ENCODE measurements at places on chromosomes 13 and 19.

DNA sequence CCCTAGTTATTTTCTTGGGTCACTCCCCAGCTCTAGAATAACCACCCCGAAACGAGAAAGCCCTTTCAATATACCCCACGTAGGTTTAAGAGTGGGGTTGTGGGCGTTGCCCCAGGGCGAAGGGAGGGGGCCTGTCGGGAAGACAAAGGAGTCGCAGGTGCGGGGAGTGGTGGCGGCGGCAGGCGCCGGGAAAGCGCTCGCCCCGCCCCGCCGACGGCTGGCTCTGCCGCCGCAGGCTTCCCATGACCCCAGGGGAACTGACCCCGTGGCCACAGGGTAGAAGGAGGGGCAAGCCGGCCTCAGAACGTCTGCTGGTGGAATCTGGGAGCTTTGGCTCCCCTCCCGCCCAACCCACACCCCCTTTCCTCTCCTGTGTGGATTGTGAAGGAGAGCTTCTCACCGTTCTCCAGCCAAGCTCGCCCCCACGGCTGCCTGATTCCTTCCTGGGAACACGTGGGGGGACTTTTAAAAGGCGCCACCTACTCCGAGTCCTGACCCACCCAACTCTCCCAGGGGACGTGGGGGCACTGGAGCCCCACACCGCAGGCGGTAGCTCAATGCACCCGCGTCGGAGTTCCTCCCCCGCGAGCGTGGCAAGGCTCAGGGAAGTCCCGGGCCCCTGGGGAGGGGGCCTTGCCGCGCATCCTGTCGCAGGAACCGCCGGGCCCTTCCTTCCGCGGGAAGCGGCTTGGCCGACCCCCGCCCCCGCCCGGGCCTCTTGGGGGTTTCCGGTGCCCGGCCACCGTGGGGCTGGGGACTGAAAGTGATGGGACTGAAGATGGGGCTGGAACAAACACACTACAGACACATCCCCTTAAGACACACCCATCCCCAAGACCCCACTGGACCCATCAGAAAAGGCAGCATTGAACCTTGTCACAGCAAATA, 5.5 kb downstream of the IER2 start:
- peak; percentile 96 for DNase-seq

DNA sequence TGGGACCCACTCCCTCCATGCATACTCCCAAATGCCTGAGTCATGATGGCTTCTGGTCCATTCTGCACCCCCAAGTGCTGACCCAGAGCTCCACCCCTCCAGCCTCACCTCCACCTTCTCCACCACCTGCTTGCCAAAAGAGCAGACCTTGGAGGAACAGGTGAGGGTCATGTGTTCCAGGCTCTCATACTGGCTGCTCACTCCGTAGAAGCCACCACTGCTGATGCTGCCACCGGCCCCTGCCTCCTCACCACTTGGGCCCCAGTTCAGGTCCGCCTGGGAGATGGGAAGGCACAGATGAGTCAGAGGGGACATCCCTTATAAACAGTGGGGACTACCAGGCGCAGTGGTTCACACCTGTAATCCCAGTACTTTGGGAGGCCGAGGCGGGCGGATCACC, 7.9 kb downstream of the CD37 start:
- no peak for DNase-seq

DNA sequence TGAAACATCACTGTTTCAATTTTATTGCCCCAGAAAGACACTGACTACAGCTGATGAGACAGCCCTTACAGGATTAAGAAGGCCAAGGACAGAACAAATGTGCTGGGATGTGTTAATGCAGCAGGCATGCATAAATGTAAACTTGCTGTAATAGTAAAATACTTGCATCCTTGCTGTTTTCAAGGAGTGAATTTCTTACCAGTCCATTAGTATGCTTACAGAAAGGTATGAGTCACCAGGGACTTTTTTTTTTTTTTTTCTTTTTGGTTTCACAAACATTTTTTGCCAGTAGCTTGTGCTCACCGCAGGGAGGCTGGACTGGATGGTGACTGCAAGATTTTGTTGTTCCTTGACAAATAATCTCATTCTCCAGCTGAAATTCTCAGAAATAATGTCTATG, 55.1 kb downstream of the GPR180 start:
- no peak for DNase-seq

GRCh38 chr13:21031594-21032275, 29.7 kb downstream of the LATS2 start:
- DNase-seq, result no peak

DNA sequence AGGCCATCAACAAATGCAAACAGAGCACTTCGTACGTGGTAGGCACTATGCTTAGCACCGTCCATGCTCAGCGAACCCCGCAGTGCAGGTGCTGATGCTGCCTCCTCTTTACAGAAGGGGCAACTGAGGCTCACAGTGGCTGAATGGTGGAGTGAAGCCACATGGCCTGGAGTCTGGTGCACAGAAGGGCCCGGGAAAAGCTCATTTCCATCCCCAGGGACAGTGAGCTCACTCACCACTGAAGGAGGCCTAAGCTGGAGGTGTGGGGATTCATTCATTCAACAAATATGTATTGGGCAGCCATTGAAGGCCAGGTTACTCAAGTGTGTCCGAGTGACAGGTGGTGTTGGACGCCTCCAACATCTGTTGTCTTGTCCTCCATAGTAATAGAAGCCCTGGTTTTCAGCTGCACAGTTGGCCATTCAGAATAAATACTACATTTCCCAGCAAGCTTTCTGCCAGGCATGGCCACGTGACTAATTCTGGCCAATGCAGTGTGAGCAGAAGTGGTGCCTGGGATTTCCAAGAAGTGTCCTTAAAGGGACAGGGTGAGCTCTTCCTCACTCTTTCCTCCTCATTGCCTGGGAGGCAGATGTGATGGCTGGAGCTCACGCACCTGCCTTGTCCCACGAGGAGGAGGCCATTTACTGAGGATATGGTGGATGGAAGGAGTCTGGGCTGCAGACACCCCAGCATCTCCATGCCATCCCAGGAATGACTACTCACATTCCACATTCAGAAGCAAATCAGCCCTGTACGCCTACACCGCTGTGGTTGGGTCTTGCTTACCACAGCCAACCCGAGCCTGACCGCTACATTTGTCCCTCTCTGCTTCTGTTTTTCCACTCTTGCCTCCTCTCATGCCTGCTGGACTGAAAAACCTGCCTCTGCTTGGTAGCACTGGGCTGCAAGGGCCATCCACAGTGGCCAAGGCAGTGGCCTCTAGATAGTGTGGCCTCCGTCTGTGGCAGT, 2.3 kb upstream of the ZNRF4 start:
- DNase-seq, result peak; percentile 72

DNA sequence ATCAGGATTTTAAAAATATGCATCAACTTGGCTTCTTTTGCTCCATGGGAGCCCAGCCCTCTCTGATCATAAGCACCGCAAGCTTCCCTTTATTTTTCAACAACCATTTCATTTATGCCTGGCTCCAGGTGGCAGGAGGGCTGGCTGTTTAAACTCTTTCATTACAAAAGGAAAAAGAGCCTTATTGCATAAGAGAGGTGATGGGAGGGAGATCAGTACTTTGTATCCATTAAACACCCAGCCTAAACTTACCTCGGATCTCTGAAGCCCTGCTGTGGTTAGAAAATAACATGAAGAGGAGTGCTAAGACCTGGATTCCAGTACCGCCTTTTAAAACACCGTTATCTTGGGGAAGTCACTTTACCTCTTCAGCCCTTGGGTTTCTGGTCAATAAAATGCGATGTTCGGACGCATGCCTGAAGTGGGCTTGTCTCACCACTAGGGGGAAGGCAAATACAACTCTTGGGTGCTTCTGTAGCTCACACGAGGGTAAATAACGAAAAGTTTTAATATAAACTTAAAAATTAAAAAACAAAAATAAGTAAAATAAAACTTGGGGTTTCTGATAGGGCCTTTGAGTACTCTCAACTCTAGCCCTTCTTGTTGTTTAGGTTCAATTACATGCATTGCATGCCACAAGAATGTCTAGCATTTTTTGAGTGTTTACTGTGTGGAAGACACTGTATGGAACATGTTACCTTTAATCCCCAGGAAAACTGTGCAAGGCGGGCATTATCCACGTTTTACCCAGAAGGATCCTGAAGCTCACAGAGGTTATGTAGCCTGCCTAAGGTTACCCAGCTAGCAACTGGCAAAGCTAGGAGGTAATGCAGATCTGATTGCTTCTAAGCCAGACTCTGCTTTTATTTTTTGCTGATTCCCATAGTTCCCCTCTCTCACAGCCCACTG, 240.3 kb downstream of the LMO7 start:
- DNase-seq, result peak; percentile 67

DNA sequence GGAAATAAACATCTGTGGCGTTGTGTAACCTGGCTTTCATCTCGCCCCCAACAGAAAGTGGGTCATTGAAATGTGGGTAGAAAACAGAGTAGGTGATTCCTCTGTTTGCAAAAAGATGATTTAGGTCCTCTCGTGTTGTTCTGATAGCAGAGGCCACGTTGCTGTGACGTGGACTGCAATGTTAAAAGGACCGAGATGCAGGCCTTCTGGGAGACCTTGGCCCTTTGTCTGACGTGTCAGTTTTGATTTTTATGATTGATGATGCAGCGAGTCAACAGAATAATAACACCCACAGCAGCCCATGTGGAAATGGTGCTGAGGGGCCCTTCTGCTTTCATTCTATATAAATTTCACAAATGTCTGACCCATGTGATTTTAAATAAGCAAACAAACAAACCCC, 68.9 kb downstream of the FGF9 start:
- peak; percentile 1 for DNase-seq

DNA sequence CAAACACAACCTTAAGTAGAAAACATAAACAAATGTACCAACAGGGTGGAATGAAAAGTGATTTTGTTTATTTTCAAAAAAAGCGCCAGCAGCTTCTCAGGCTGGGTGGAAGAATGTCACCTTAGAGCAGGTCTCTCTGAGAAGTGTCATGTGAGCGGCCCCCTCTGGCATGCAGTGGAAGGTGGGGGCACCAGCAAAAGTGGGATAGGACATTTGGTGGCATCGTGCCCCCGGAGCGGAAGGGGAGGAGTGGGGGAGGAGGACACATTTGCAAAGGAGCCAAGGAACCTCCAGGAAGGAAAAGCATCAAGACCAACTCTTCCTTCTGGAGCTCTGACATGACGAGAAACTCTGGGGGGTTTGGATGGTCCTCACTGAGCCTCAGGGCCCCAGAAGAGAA, 635.3 kb downstream of the UQCRFS1 start:
- no peak for DNase-seq

GRCh38 chr19:16527334-16527935, 14.8 kb downstream of the CHERP start:
- DNase-seq, result no peak

DNA sequence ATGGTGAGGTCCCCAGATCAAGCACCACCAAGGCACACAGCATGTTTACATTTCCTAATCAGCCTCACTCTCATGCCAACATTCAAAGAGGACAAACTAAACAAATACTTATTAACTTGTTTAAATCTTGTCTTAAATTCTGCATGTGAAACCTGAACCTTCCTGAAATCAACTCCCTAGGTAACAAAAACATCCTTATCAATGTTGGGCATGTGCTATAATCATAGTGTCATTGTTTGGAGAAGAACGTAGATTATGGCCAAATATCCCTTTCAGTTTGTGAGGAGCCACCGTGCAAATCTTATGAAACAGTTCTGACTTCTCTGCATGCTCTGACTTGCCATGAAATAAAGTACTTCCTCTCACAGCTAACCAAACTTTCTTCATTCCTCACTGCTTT, 123.8 kb downstream of the NDFIP2 start:
- DNase-seq, result no peak

DNA sequence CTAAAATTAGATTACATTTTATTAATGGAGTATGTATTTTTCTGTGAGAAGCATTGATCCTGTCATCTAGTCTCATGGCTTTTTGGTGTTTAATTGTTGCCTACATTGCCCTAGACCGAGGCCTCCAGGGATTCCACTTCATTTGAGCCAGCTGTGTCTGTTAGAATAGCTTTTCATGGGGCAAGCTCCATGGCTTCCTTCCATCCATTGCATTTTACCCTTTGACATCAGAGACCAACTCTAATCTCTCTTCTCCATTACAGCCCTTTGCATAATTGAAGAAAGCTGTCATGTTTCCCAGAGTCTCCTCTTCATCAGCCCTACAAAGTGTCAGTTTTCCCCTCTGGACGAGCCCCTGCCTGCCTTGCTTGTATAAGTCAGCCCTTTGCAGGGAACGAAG, 70.6 kb downstream of the MTUS2 start:
- no peak for DNase-seq

DNA sequence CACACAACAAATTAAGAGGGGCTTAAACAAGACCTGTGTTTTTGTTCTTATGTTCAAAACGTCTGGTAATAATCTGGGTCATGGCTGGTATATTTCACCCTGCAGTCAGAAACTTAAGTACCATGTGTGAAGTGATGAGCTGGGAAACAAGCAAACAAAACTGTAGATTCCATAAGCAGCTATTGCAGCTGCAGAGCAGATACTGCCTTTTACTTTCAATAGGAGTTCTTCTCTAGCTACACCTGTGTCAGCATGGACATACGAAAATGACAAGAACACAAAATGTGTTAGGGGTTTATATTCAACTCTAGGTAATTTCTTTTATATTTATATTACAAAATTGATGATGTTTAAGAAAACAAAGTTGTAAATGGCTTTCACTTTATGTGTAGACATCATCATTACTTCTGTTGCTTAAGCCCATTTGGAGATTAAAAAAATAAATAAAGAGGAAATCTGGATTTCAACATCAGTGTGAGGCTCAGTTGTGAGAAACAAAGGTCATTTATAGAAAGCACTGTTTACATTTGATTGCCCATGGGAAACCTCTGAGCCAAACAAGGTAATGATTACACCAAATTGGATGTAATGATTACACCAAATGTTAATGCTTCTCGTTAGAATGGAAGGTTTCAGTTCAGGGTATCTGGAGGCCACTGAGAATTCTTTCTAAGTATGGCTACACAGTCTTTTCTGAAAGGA, 451.0 kb upstream of the SLC10A2 start:
- peak; percentile 82 for DNase-seq

- DNase-seq, result peak; percentile 20
Observed at GRCh38 chr13:23631311-23632047, 61.3 kb downstream of the TNFRSF19 start.

GRCh38 chr13:98986226-98986846, 8.5 kb upstream of the DOCK9 start:
- peak; percentile 34 for DNase-seq

DNA sequence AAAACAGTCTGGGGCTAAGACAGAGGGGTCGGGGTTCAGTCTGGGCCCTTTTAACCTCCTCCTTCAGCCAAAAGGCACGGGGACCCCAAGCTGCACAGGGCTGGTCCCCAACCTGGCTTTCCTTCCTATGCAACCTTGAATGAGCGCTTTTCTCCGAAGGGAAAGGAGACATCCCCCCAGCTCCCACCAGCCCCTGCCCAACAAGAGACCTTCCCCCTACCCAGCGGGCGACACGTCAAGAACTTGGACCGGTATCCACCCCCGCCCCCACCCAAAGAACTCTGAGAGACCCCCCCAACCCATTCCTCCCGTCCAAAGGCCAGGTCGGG, 35.0 kb upstream of the NANOS3 start:
- DNase-seq, result no peak

- DNase-seq, result no peak
Observed at GRCh38 chr19:51258165-51259160, 7.6 kb downstream of the SIGLECL1 start.
